ENCODE measurements at places on chromosomes 13 and 19.

DNA sequence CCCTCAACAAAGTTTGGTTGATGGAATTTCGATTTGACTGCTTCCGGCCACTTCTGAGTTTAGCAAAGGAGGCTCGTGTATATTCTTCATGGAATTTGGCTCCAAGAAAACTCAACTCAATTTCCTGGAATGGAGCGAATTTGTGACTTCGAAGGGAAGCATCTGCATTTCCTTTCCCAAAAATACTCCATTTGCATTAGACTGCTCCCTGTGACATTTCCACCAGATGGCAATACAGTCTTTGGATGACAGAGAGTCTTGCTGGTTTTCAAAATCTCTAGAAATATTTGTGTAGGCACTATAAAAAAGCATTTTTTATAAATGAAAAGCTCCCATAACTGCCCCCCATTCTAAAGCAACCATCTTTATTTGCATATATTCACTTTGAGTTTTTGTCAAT lies 4.1 kb downstream of the C1QTNF9 start:
- no peak for DNase-seq

GRCh38 chr13:113992276-113993005 lies 18.6 kb upstream of the C13orf46 start:
- no peak for DNase-seq

DNA sequence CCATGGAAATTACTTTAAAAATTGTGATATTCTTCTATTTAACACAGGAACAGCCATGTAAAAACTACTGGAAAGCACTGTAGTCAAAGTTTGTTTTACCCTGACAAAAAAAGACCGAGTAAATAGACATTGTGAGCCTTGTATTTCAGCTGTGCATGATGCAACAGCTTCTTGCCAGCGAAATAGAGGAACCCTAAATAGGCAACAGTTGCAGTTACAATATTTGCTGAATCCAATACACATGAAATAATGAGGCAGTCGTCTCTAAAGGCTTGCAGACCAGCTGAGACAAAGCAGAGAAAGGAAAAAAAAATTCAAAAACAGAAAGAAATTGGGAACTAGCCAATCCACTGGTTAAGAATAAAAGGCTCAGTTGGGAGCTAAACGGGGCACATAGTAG lies 1001.1 kb downstream of the OLFM4 start:
- no peak for DNase-seq

GRCh38 chr13:97018029-97018819 lies 23.9 kb upstream of the OXGR1 start:
- peak; percentile 51 for DNase-seq

GRCh38 chr19:38848299-38849146 lies 1.3 kb downstream of the HNRNPL start:
- peak; percentile 8 for DNase-seq

GRCh38 chr19:44280916-44281315 lies 21.2 kb downstream of the ZNF233 start:
- no peak for DNase-seq

GRCh38 chr13:107881362-107881761 lies 334.0 kb downstream of the LIG4 start:
- DNase-seq, result no peak

- no peak for DNase-seq
These were observed 15.3 kb downstream of the COLGALT1 start for GRCh38 chr19:17570791-17571190.

GRCh38 chr19:40613690-40614621 lies 12.8 kb downstream of the LTBP4 start:
- peak; percentile 88 for DNase-seq
